ENCODE measurements at places on chromosomes 2 and 18.

GRCh38 chr18:46289931-46290330, 185.7 kb downstream of the HAUS1 start:
- no peak for DNase-seq

DNA sequence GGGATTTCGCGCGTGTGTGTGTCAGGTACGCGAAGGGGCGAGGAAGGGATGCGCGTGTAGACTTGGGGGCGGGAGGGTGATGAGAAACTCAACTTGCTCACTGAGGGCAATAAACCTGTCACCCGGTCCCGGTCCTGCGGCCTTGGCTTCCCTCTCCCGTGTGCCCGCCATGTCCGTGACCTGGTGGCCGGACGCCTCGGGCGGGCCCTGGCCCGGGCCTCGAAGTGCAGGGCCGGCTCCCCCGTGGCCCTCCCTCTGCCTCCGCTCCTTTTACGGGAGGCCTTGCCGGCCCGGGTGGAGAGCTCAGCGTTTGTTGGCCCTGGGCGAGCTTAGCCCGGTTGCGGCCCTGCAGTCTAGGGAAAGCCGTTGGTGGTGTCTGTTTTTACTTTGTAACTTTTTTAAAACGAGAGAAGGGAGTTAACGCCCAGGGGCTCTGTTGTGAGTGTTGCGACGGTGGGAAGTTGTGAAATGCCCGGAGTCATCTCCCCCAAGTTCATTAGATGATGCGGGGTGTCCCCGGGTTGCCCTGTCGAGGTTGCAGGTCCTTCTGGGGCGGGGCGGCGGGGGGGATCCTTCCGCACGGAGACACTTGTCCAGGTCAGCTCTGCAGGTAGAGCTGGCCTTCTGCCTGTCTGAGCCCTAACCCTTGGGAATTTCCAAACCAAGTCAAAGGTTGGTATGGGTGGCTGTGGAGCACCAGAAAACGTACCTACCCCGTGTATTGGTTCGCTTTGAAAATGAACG, 883 bp downstream of the SMCHD1 start:
- DNase-seq: peak; percentile 41

DNA sequence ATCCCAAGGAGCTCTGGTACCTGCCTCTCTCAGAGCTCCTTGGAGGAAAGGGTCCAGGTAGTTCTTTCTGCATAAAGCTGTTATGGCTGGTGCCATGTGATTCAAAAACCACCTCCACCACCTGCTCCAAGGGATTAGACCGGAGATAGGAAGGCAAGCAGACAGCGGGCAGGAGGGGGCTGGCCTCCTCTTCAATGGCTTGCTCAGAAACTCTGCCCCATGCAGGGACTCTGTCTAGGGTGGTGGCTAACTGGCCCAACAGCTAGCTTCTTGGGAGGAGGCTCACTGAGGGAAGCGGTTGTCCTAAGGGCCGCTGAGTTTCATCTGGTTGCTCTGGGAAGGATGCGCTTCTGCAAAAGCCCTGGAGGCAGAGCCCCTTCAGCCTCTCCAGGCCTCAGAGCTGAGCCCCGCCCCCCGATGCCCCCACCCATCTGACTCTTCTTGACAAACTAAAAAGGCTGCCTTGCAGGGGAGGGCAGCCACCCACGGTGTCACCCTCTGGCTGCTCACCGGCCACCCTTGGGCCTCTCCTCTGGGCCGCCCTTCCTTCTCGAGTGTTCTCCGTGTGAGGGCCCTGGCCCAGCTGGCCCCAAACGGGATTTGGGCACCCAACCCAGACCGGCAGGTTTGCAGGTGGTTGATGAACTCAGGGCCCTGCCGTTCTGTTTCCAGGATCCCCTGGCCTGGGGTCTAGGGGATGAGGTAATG, 90.2 kb downstream of the MCFD2 start:
- DNase-seq: no peak

- no peak for DNase-seq
Observed at GRCh38 chr2:157334797-157335196, 9.2 kb upstream of the ERMN start.

- no peak for DNase-seq
Observed at GRCh38 chr2:75716406-75716805, 5.7 kb upstream of the GCFC2 start.
